HFF-Myc (cell line): ENCODE measurements at places on chromosomes 1 and 21.
A peak's percentile ranks its signal among the peaks of the same experiment; 100 is the strongest.

- no peak for DNase-seq
Measured at GRCh38 chr1:158998037-158998780, 11.5 kb upstream of the IFI16 start.

DNA sequence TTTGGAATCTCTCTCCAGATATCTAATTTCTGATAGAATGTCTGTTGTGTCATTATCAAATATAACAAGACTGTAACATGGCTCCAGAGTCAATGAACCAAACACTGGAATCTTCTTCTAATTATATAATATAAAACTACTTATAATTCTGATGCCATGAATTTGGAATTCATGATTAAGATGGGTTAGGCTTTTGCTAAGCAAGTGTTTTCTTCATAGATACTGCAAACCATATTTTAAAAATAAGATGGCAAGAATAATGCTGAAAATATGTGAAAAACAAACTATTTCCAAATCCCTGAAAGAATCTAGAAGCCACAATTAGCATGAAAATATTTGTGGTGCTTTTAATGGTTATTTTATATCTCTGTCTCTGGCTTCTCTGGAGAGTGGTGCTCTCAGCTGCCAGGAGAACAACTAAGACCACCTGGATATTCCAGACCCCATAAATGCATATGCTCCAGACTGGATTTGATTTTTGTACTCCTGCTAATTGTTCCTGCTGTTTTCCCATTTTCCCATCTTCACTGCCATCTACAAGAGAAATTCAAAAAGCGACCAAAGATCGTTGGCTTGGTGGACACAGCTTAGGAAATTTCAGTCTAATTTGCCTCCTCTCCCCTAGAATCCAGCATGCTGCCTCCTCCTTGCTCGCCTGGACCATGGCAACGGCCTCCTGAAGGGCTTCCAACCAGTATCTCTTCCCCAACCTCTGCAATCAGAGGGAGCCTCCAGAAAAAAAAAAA, 418.9 kb downstream of the SETD4 start:
- DNase-seq: no peak

DNA sequence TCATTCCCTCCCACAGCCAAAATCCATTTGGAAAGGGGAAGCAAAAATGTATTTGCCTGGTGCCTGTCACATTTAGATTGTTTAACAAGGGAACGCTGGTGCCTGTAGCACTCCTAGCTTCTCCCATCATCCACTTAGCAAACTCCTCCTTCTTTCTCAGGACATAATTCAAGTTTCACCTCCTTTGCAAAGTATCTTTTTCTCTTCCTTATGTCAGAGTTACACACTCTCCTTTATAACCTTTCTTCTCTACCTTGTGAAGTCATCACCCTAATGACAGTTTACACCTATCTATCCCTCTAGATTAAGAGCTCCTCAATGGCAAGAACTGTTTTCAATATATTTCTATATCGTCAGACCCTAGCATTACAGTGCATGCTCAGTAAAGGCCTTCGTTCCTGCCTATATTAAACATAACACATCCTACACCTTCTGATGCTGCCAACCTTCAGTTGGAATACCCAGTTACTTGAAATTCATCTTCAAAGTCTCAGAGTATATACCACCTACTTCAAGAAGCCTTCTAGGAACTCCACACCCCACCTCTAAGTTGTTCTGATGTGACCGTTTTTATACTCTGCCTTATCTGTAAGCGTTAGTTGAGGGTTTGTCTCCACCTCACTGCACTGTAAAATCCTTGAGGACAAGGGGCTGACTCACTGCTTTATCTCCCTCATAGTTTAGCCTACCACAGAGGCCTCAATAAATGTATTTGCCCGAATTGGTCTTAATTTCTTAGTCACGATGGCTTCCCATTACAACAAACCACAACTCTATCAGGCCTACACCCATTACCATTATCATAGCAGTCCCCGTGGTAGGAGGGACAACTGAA, 1.0 kb upstream of the EPS15 start:
- DNase-seq: no peak

DNA sequence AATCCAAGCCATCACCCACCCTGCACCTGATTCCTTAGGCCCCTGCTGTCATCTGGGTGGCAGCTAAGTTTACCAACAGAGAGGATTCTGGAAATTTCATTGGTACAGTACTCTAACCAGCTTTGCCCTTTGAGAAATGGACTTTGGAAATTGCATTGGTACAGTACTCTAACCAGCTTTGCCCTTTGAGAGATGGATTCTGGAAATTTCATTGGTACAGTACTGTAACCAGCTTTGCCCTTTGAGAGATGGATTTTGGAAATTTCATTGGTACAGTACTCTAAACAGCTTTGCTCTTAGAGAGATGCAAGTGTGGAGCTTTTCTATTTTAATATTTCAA, 42.5 kb downstream of the MAB21L3 start:
- no peak for DNase-seq

- no peak for DNase-seq
Measured at GRCh38 chr21:34690041-34690792, 21.4 kb downstream of the CLIC6 start.

DNA sequence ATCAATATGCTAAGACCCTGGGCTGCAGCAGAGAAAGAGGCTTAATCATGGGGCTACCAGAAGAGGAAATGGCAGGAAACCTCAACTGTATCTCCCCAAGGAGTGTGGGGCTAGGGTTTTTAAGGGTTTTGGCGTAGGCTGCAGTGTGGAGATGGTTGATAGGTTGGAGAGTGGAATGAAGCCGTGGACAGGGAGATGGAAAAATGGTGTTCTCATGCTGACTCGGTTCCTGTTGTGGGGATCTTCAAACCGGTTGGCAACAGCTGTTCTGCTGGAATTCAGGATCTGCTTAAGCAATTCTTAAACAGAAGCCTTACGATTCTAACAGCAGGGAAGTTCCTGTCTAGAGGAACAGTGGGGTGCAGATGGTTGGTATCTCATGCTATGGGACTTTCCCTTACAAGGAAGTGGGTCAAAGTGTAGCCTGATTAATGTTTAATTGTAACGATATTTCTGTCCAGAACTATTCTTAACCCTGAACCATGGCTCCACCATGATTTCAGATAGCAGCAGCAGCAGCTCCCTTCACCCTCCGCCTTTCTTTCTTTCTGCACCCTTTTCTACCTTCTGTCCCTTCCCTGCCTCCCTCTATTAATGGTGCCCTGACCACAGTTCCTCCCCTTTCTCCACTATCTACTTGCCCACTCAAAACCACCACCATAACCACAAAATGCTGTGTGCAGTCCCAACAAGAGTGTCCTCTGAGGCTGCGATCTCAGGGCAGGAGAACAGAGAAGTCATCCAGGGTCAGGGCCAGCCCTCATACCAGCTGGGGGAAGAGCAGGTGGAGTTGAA, 30.8 kb downstream of the RSPH1 start:
- DNase-seq: no peak

- DNase-seq: no peak
Measured at GRCh38 chr1:236837897-236838296, 42.8 kb downstream of the MTR start.

DNA sequence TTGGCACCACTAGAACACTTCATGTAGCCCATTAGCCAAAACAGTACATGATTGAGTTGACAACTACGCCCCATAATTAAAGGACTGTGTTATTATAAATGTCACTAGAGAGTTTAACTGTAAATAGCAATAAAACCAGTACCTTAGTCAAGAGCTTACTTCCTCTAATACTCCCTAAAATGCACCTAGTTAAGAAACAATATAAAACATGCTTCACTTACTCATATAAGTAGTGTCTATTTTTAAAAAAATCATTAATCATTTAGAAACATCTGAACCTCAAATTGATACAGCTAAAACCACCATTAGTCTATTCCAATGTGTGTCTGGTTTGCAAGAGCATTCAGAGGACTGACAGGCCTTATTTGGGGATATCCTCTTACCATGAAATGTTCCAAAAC, 25.3 kb downstream of the PTP4A2 start:
- DNase-seq: no peak

DNA sequence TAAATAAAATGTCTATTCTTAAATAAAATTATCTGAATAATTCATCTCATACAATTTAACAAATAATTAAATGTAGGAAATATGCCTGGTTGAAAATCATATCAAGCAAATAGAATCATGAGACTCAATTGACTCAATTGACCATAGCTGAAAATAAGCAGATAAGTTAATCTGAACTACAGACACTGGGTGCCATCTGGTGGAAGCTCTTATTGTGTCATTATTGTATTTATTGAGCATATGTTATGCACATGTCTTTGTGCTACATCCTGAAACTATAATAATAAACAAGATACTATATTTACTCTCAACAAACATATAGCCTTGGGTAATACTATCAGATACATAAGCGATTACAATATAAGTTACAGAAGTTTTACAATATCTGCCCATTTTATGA, 41.0 kb downstream of the BRINP3 start:
- DNase-seq: peak; percentile 9

DNA sequence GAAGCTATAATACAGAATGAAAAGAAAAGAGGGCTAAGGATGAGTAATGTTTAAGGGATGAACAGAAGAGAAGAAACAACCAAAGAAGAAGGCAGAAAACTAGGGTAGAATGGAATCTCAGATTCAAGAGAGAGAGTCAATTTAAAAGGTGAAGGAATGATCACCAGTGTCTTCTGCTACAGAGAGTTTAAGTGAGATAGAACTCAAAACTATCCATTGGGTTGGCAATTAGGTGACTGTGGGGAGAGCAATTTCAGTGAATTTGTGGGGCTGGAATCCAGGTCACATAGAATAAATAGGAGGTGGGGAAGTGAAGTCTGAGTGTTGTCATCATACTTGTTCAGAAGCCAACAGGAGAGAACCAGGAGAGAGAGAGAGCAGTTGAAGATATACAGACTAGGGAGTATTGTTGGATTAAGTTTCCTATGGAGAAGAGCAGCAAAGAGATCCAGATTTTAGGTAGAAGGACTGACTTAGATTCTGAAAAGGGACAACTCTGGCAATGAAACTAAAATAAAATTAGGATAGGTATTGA, 19.9 kb downstream of the MACF1 start:
- no peak for DNase-seq

- DNase-seq: no peak
Measured at GRCh38 chr1:94044290-94044790, 76.6 kb downstream of the ABCA4 start.

- no peak for DNase-seq
Measured at GRCh38 chr1:46288485-46289133, 14.8 kb downstream of the LRRC41 start.

DNA sequence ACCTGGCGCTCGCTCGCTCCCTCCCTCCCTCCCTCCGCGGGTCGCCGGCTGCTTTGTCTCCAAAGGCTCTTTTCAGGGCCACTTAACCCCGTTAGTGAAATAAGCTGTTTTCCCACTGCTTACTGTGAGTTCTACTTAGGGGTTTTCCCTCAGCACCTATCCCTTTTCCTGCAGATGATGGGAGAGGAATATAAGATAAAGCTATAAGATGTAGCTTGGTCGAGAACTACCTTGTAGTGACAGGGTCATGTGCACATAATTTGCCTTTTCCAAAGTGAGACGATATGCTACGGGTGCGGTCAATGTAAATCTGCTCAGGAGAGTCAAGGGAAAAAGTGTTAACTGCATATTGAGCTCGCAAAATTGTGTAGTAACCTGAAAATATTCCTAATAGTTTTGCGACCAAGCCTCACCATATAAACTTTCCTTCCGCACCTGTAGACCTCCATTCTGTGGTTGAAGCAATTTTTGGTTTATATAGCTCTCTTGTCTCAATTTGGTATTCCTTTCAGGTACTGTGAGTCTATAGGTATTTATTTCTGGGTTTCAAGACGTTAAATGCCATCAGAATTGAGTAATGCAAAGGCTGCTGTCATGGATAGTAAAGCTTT, 55.8 kb upstream of the BOLA1 start:
- no peak for DNase-seq

DNA sequence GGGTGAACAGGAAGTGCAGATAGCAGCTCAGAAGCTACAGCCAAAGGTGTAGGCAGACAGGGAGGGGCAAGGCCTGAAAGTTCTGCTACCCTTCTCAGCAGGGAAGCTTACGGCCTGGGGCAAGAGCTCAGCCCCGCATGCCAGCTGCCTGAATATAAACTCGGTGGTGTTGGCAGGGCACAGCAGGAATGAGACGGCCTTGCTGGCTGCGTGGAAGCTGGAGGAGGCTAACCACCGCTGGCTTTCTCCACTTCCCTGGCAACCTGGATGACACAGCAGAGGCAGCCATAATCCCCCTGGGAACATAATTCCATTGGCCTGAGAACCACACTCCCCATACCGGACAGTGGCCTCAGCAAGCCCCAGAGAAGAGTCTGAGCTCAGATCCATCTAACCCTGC, 81.9 kb upstream of the PRRC2C start:
- no peak for DNase-seq

DNA sequence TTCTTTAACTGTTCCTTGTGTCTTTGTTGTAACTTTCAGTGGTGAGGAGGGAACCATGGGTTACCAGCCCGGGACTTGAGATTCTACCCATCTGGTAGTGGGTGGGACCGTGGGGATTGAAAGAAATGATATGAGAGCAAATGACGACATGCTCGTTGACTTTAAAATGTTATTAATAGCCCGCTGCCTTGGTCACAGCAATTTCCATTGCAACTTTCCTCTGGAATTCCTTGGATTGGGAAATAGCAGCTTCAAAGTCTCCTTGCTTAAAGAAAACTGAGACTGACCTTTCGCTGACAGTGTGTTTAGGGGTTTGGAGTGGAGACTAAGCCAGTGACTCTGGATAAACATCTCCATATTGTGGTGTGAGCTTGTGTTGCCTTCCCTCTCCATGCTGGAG, 44.2 kb upstream of the MARK1 start:
- peak; percentile 21 for DNase-seq

- no peak for DNase-seq
Measured at GRCh38 chr1:41355761-41356160, 5.5 kb upstream of the FOXO6 start.

DNA sequence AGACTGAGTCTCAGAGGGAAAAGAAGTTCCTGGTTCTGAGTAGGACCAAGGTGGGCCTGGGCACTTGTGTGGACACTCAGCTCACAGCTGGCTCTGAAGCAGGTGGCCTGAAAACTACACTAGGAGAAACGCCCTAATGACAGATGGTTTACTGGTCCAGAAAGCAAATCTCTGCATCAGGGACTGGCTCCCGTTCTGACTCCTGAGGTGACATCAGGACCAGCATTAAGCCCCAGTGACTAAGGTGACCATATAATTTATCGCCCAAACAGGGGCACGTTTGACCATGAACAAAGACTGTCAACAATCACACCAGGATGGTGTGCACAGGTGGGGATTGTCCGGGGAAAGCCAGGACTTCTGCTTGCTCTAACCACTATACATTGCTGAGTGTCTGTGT, 12.2 kb upstream of the CD34 start:
- DNase-seq: no peak
